Adipose tissue (tissue), 3 donors: ENCODE measurements at places on chromosomes 13 and 19. TPM values are rescaled to one million over a fixed set of nuclear protein-coding genes. Genes with fewer than 3 reads are reported as not detected.

CEACAM16 gene
- 0.07 TPM for polyA plus RNA-seq

ZNF320 gene
- 3.7 TPM for polyA plus RNA-seq

CEACAM8 gene
- polyA plus RNA-seq, result 0.04 TPM

CATSPERD gene
- not detected for polyA plus RNA-seq

ZNF208 gene
- 1.1 TPM for polyA plus RNA-seq

CNN1 gene
- 4.3 TPM for polyA plus RNA-seq

MAB21L1 gene
- 0.13 TPM for polyA plus RNA-seq

JAK3 gene
- polyA plus RNA-seq, result 9.7 TPM

ANKRD24 gene
- polyA plus RNA-seq, result 2.2 TPM

ZNF66 gene
- polyA plus RNA-seq, result 1.1 TPM

CERS4 gene
- 23.4 TPM for polyA plus RNA-seq

KIRREL2 gene
- not detected for polyA plus RNA-seq

VSTM2B gene
- not detected for polyA plus RNA-seq

LHB gene
- not detected for polyA plus RNA-seq

OR7D2 gene
- 0.07 TPM for polyA plus RNA-seq

FFAR2 gene
- polyA plus RNA-seq, result 0.24 TPM

TEAD2 gene
- polyA plus RNA-seq, result 37.7 TPM
